ENCODE measurements at places on chromosomes 3 and 15.

- no peak for DNase-seq
Observed at GRCh38 chr15:52021892-52022540, 3.0 kb downstream of the MAPK6 start.

GRCh38 chr3:104360038-104360437, 1006.7 kb upstream of the ALCAM start:
- no peak for DNase-seq

DNA sequence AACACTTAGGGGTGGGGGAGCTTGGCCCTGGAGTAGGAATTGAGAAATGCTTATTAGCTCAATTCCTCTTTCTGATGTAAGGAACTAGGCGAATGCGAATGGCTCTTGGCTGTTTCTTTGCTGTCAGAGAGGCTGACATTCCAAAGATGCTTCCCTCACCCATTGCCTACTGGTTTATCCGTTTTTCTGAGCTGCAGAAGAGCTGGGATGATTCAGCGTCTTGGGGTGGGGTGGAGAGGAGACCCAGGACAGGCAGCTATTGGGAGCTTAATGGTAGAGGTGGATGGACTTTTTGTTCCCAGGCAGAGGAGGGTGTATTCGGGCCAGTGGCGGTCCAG, 9.8 kb downstream of the PLEKHO2 start:
- no peak for DNase-seq

DNA sequence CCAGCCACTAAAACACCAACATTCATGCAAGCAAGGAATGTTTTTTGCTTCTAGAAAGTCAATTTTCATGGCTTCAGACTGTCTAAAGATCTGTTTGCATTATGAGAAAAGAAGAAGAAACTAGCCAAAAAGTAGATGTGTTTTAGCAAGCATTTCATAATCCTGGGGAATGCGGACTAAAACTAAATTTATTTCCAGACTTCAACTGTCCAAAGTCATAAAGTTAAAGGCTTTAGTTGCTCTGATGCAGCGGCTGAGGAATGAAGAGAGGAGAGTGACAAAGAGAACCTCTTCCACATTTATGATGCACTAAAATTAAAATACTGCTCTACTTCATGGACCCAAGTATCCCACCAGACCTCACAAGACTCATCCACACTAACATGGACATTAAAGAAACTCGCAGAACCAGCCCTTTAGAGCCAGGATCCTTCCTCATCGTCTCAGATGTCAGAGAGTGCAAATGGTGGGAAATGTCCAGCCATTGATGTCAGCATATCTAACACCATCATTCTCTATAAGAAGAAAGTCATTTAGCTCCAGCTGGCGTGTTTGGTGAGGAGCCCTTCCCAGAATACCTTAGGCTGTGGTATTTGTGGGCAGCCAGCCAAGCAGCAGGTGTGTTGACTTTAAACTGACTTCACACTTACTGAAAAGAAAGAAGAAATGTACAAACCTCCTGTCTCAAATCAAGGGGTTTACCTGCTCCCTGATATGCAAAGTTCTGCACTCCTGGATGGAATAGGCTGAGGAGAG, 17.4 kb downstream of the FYCO1 start:
- DNase-seq: no peak

GRCh38 chr3:32945136-32945535, 6.3 kb upstream of the CCR4 start:
- no peak for DNase-seq

- peak; percentile 77 for DNase-seq
Observed at GRCh38 chr3:184335661-184336546, 1.5 kb upstream of the FAM131A start.

GRCh38 chr3:114370537-114371174, 76.8 kb downstream of the TIGIT start:
- no peak for DNase-seq

DNA sequence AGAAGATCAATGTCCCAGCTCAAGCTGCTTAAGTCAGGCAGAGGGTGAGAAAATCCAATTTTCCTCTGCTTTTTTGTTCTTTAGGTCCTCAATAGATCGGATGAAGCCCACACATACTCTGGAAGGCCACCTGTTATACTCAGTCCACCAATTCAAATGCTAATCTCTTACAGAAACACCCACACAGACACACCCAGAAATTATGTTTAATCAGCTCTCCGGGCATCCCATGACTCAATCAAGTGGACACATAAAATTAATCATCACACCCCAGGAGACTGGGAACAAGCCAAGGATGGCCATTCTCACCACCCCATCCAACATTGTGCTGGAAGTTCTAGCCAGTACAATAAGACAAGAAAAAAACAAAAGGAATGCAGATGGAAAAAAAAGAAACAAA, 67.8 kb upstream of the SLC24A5 start:
- no peak for DNase-seq
